SHP77 (cell line): ENCODE measurements at places on chromosomes 12 and 14.

- no peak for DNase-seq
Measured at GRCh38 chr12:104648756-104649155, 192.0 kb downstream of the CHST11 start.

GRCh38 chr12:53677016-53677799 is 1.3 kb upstream of the ATP5MC2 start:
- no peak for DNase-seq

DNA sequence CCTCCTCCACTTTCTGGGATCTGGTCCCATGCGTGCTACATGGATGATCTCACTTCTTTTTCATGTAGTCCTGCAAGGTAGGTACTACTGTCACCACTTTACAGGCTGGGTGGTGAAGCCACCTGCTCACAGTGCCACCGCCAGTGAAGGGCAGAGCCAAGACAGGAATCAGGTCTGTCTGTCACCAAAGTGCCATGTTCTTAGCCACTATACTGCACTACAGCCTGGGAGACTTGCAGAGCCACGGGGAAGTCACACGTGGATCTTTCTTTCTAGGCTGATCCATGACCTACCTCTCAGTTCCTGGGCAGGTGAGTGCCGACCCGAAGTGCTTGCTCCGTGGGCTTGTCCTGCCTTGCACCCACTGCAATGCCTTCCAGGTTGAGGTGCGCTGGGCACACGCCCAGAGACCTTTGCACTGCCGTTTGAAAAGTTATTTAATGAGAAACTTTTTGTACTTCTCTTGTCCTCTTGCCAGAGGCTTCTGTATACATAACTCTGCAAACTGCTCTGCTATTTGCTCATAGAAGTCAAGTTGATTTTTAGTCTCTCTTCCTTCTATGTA is 19.7 kb upstream of the CLMN start:
- no peak for DNase-seq

GRCh38 chr14:68088451-68088854 is 268.9 kb downstream of the RAD51B start:
- DNase-seq: peak; percentile 25

DNA sequence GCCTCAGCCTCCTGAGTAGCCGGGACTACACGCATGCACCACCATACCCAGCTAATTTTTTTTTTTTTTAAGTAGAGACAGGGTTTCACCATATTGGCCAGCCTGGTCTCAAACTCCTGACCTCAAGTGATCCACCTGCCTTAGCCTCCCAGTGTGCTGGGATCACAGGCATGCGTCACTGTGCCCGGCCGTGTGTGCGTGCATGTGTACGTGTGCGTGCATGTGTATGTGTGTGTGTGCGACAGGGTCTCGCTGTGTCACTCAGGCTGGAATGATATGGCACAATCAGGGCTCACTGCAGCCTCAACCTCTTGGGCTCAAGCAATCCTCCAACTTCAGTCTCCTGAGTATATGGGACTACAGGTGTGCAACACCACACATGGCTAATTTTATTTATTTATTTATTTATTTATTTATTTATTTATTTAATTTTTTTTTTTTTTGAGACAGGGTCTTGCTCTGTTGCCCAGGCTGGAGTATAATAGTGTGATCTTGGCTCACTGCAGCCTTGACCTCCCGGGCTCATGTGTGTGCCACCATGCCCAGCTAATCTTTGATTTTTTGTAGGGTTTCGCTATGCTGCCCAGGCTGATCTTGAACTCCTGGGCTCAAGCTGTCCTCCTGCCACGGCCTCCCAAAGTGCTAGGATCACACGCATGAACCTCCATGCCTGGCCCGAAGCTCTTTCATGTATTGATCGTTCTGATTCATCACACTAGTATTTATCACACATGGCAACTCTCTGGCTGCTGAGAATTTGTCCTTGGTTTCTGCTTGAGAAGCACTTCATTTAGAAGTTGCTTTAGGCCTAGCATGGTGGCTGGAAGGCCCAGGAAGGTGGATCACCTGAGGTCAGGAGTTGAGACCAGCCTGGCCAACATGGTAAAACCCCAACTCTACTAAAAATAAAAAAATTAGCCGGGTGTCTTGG is 35.9 kb upstream of the CLIP1 start:
- DNase-seq: no peak

DNA sequence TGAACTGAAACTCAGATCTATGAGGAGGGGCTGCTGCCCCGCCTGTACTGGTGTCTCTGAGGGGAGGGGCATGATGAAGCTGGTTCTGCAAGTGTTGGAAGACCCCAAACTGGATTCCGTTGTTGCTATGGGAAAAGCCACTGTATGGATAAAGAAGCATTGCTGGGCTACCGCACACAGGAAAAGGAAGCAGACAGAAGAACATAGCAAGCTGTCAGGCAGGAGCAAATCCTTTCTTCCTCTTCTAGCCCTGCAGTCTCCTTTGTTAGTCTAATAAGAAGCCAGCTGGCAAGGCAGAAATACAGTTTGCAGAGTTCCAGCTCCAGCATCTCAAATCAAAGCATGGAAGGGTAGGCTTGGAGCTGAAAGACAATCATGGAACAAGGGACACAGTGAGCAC is 26.3 kb upstream of the NR1H4 start:
- DNase-seq: no peak

DNA sequence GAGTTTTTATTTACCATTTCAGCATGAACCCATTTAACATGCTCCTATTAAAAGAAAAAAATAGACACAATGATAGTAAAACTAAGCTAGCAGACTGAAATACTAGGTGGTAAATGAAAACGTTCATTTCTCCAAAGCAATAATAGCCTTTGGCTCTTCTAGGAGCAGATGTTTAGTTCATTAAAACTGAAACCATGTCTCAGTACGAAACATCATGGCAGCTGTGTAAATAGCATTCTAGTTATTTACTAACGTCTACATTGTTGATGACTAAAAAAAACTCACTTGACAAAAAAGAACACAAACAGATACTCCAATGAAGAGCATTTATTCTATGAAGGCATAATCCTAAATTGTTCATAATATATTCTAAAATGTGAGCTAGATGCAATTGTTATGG is 17.9 kb downstream of the RECQL start:
- peak; percentile 5 for DNase-seq

DNA sequence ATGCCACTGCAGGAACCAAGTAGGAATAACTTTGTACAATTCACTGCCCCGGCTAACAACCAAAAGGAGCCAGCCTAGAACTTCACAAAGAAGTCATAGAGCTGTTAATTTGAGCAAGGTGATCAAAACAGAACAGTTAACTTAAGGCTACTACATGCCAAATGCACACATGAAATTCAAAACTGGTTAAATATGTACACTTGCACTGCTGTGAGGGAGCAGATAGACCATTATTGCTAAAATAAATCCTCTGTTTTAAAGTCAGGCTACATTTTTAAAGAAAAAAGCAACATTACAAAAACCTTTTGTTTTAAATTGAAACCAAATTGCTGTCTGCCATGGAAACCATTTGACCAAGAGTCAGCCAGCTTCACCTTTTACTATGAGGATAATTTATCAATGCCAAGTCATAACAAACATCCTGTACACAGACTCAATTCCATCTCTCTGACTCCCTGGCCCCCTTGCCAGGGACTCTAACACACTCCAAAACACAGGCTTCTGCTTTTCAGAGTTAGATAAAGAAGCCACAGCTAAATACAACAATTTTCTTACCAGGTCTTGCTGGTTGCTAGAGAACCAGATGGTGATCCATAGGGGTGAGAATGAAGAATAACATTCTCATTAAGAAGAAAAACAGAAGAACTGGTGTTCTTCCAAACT is 84.0 kb downstream of the LRP6 start:
- DNase-seq: no peak

DNA sequence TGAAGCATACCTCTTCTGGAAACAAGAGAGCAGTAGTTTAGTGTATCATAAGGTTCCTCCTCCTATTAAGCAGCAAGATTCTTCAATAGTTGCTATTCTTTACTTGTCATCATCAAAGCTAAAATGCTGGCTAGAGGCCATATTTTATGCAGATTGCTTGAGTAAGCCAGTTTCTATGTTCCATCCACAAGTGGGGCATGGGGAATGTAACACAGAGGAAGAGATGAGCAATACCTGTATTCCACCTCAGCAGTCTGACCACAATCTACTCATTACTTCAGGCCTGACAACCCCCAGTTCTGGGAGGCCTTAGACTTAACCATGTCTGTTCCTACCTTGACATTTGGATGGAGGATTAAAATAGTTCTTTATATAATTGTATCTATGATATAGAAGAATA is 423.6 kb downstream of the BTG1 start:
- no peak for DNase-seq

DNA sequence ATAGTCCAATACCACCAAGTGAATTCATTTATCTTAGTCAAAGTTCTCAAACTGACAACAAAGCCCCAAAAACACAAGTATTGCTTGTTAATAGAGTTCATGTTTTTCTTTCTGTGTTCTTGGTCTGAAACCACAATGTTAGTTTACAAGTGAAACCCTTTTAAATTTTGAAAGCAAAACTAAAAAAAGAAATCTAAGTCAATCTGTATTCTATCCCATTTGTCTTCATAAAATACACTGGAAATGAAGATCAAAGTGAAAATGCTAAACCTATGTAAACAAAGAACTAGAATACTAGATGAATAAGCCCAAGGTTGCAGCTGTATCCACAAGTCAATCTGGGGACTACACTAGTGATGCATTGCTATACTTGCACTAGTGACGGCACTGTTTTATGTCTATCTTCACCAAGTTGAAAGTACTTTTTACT is 10.4 kb downstream of the MAP4K5 start:
- peak; percentile 38 for DNase-seq
